ENCODE measurements at places on chromosomes 2 and 18. TPM values are rescaled to one million over a fixed set of nuclear protein-coding genes. Genes with fewer than 3 reads are reported as not detected.

The ZNF385B gene
- total RNA-seq, result 3.6 TPM

The DPYSL5 gene
- not detected for total RNA-seq

The GPR35 gene
- 2.9 TPM for total RNA-seq

The ERLEC1 gene
- total RNA-seq, result 41.0 TPM

The ALK gene
- 0.32 TPM for total RNA-seq

The APLF gene
- total RNA-seq, result 10.0 TPM

The TMEM237 gene
- total RNA-seq, result 61.9 TPM

The FASTKD1 gene
- 13.4 TPM for total RNA-seq

The R3HDM1 gene
- total RNA-seq, result 14.1 TPM
